HT-29 (cell line): ENCODE measurements at places on chromosomes 13 and 19.

DNA sequence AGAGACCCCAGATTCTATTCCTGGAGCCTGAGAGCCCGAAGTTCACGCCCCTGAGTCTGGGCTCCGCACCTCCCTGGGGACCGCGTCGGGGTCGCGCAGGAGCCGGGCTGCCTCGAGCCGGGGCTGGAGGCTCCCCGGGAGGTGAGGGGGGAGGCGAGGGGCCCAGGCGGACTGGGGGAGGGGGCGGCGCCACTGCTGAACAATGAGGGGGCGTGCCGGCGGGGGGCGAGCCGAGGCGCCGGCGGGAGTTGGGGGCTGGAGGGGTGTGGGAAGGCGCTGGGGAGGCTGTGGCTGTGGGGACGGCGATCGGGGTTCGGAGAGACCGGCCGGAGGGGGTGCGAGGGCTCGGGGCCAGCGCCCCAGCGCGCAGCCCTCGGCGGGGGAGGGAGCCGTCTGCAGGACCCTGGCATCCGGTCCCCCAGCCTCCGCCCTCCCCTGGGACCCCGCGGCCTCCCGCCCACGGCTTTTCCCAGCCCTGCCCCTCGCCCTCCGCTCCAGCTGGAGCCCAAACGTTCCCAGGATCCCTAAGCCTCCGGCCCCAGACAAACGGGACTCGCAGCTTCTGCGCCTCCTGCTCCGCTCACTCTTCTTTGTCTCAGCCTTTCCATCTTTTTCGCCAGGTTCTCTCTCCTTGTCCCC, 922 bp downstream of the PLEKHG2 start:
- no peak for DNase-seq

- DNase-seq = peak; percentile 19
These were observed 46.4 kb upstream of the F7 start for GRCh38 chr13:113058988-113059850.

DNA sequence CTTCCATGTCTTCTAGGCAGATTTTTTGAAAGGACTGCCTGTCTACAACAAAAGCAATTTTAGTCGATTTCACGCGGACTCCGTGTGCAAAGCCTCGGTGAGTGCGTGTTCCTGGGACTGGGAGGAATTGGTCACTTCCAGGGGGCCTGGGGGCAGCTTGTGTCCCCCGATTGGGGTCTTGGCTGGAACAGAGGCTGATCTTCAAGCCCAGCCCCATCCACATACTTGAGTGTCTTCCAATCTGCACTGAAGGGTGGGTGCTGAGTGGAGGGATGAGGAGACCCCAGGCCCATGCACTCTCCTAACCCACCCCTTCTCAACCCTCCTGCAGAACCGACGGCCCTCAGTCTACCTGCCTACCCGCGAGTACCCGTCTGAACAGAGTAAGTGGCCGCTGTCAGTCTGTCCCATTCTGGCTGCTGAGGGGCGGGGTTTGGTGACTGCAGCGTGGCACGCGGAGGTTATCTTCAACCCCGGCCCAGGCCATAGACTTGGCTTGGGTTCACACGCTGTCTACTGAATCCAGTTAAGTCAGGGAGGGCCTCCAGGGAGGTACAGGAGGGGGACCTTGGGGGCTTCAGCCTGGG, 4.7 kb downstream of the DDA1 start:
- no peak for DNase-seq

GRCh38 chr19:16283210-16284061, 41.2 kb upstream of the KLF2 start:
- no peak for DNase-seq

DNA sequence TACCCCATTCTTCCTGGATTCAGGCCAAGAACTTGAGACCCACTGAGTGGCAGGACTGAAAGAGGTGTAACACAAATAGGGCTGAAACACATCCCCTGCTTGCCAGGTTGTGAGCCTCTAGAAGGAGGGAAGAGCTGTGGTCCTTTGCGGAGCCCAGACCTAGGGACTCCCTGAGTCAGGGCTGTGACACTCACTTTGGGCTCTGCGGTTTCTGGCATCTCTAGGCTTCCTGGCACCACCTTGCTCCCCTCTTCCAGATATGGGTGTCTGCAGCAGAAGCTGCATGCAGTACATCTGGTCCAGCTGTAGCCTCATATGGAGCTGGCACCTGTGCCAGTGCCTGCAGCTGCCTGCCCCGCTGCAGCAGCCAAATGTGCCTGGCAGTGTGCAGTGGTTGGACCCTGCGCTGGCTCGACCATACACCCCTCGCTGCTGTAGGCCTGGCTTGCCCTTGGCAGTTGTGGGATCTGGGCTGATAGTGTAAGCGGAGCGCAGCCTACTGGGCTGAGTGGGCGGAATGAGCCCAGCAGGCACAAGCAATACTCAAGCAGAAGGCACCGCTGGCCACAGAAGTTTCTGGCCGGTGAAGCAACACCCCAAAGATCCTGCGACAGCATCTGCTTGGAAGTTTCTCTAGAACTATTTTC, 290.4 kb downstream of the SLITRK6 start:
- peak; percentile 41 for DNase-seq

DNA sequence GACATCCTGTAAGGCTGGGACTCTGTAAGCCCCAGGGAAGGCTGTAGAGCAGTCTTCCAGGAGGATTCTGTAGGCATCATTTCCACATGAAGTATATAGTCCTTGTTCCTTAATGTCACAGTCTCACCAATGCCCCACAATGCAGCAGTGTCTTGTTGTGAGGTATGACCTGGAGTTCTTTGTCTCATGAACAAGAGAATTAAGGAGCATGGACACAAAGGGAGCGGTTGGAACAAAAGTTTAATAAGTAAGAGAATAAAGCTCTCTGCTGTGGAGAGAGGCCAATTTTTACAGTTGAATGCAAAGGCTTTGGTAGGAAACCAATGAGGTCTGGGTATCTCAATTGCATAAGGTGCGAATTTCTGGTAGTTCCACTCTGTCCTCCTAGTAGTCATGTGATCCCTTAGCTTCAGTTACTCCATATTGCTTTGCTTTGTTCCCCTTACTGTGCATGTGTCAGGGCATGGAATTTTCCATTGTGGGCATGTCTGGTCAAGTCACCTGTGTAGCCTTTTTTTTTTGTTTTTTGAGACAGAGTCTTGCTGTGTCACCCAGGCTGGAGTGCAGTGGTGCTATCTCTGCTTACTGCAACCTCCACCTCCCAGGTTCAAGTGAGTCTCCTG, 124.3 kb upstream of the TMTC4 start:
- no peak for DNase-seq

GRCh38 chr13:87792878-87793277, 121.7 kb downstream of the SLITRK5 start:
- DNase-seq = no peak

DNA sequence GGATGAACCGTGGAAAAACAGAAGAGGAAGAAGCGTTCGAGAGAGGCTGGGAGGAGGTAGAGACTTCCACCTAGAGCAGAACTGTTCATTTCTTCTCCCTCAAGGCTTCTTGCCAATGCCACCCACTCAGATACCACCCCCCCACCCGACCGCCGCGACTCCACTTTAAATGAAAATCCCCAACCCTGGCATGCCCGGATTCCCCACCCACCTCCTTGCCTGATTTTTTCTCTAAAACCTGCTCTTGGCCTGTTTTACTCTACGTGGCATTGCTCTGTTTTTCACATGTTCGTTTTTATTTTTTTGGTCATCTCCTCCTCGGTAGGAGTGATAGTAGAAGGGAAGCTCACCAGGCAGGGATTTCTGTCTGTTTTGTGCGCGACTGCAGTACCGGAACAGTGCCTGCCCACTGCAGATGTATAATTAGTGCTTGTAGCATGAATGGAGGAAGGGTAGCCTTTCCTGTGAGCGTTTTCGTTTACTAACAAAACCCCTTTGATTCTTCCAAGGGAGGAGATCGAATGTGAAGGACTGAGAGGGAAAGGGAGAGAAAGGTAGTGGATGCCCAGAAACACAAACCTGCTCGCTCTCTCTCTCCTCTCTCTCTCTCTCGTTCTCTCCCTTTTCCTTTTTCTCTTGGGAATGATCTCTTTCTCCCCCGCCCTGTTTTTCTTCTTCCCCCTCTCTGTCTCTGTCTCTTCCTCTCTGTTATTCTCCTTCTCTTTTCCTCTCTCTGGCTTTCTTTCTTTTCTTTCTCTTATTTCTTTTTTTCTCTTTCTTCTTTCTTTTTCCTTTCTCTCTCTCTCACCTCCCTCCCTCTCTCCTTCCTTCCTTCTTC, 2.2 kb downstream of the CD70 start:
- DNase-seq = no peak

DNA sequence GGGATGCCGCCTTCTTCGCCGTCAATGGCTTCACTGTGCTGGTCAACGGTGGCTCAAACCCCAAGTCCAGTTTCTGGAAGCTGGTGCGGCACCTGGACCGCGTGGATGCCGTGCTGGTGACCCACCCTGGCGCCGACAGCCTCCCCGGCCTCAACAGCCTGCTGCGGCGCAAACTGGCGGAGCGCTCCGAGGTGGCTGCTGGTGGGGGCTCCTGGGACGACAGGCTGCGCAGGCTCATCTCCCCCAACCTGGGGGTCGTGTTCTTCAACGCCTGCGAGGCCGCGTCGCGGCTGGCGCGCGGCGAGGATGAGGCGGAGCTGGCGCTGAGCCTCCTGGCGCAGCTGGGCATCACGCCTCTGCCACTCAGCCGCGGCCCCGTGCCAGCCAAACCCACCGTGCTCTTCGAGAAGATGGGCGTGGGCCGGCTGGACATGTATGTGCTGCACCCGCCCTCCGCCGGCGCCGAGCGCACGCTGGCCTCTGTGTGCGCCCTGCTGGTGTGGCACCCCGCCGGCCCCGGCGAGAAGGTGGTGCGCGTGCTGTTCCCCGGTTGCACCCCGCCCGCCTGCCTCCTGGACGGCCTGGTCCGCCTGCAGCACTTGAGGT, 7.0 kb downstream of the MAP1S start:
- no peak for DNase-seq
